ENCODE measurements at places on chromosomes 7 and 10.
A peak's percentile ranks its signal among the peaks of the same experiment; 100 is the strongest.

DNA sequence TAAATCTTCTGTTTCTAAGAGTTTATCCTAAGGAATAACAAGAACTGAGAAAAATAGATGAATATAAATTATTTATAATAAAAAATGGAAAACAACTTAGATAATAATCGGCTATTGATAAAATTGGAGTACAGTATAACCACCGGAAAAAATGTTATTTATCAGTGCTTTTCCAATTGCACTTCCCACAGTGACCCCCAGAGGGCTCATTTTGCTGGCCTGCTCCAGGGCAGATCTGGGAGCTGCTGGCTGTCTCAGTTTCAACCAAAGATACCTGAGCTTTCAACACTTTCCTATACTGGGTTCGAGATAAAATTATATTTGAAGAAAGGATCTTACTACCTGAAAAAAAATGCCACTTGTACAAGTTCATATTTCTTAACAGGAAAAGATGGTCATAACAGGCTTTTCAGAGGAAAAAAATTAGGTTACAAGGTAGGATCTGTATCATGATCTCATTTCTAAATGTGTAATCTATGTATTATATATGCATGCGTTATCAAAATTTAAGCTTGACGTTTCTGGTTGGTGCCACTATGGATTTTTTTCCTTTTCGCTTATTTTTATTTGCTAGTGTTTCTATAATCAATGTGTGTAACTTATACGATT lies 165.7 kb downstream of the NPSR1 start:
- DNase-seq = peak; percentile 59

GRCh38 chr10:21509341-21510240 lies 15.9 kb downstream of the SKIDA1 start:
- no peak for DNase-seq

DNA sequence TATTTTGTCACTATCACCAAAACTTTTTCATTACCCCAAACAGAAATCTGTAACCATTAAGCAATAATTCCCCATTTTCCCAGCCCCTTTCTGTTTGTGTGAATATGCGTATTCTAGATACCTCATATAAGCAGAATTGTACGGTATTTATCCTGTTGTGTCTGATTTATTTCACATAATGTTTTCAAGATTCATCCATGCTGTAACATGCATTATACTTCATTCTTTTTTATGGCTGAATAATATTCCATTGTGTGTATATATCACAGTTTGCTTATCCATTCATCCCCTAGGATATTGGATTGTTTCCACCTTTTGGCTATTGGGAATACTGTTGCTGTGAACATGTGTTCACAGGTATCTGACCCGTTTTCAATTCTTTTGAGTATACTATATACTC lies 26.5 kb downstream of the GALNT11 start:
- DNase-seq = no peak

DNA sequence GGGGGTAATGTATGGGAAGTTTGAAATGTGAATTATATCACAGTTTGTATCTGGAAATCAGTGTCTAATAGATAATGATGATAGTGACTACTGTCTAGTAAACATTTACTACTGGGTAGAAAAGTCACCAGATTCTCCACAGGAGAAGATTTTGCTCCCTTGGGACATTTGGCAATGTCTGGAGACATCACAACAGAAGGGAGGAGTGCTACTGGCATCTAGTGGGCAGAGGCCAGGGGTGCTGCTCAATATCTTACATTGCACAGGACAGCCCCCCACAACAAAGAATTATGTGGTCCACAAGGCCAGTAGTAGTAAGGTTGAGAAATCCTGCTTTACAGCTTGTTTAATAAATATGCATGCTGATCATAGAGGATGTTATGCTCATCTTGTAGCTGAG lies 92.3 kb upstream of the PRPS1L1 start:
- no peak for DNase-seq

DNA sequence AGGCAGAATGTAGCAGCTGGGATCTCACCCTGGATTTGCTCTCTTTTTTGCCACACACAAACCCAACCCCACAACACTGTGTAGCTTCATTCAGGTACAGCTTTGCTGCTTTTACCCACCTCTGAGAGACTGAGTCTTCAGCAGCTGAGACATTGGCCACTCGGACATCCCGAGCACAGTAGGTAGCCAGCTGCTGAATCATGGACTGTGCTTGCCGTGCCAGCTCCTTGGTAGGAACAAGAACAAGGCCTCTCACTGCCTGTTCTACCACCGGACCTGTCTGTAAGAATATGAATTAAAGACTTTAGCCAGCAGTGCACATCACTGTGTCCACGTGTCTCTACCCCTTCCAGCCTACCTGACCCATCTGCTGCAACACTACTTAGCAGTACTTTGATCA lies 937 bp downstream of the DDX56 start:
- DNase-seq = no peak

- peak; percentile 77 for DNase-seq
Measured at GRCh38 chr7:66050990-66051448, 24.6 kb upstream of the ASL start.

GRCh38 chr7:116687801-116688201 lies 15.8 kb downstream of the MET start:
- DNase-seq = no peak

GRCh38 chr7:95342029-95342428 lies 17.7 kb upstream of the PON1 start:
- no peak for DNase-seq

DNA sequence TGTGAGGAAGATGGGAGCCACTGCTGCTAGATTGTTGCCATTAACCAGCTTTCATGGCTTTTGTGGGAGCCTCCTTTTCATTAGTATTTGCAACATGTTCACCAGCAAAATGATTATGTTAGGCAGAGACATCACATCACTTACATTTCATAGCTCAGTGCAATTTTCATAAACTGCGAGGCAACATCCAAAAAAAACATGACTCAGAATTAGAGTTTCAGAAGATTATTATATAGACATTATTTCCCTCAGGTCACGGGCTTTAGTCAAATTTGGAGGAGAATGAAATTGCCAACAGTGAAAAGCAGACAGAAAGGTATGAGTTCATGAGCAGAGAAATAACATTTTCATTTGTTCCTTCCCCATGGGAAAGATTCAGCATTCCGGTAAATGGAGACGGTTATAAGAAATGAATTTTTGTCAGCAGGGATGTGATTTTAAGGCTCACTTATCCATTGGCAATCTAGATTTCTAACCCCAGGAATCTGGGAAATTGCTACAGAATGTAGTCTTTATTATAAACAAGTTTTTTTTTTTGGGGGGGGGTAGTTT lies 573.2 kb downstream of the AUTS2 start:
- DNase-seq = no peak

- DNase-seq = no peak
Measured at GRCh38 chr10:13360587-13360986, 12.5 kb upstream of the SEPHS1 start.

GRCh38 chr10:57664815-57665214 lies 602.9 kb downstream of the IPMK start:
- no peak for DNase-seq

DNA sequence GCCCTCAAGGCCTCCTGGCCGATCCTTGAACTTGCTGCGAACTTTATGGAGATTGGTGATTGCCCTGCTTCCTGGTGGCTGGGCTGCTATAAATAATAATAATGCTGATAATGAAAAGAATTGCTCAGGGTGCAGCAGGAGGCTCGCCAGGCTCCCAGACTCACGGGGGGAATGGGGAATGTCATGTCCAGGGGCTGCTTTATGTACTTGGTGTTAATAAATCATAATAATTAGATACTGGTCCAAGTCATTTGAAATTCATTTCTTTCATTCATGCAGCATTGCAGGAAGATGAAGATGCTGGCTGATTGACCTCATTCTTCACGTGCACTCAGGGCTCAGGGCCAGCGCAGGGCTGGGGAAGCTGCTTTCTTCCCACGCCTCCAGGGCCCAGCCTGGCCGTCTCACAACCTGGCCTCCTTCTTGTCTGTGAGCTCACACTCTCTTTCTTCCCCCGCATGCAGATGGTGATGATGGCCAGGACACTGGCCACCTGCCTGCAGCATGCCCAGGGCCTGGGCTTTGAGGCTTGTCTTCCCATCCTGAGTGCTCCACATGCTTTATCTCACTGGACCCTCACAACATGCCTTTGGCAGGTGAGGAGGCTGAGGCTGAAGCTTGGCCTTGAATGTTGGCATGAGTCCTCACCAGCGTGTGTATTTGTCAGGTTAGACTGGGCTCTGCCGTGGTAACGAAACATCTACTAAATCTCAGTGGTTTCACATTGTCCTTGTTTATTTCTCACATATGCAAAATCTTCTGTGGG lies 138.4 kb upstream of the TNS3 start:
- peak; percentile 60 for DNase-seq

GRCh38 chr7:98202367-98203195 lies 8.7 kb upstream of the BHLHA15 start:
- DNase-seq = no peak

- no peak for DNase-seq
Measured at GRCh38 chr10:129694691-129695243, 227.7 kb downstream of the MGMT start.

DNA sequence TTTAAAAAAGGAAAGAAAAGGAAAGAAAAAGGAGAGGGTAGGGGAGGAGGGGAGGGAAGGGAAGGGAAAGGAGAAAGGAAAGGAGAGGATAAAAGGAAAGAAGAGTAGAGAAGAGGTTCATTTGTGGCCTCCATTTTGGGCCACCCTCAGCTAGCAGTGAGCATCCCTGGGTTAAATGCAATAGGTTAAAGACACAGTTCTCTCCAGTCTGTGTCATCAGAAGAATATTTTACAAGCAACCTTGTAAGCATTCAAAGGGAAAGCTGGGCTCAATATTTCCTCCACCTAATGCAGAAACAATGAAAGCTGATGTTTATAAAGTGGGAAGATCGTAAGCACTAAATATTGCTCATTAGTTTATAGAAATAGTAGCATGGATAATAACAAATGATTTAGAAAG lies 219.1 kb upstream of the PITRM1 start:
- no peak for DNase-seq

- no peak for DNase-seq
Measured at GRCh38 chr7:55303220-55303619, 61.9 kb upstream of the LANCL2 start.

- no peak for DNase-seq
Measured at GRCh38 chr7:6284461-6285360, 12.3 kb upstream of the CYTH3 start.

GRCh38 chr7:45563941-45564461 lies 10.2 kb upstream of the ADCY1 start:
- DNase-seq = no peak

- peak; percentile 41 for DNase-seq
Measured at GRCh38 chr7:133061357-133061756, 20.5 kb downstream of the CHCHD3 start.

DNA sequence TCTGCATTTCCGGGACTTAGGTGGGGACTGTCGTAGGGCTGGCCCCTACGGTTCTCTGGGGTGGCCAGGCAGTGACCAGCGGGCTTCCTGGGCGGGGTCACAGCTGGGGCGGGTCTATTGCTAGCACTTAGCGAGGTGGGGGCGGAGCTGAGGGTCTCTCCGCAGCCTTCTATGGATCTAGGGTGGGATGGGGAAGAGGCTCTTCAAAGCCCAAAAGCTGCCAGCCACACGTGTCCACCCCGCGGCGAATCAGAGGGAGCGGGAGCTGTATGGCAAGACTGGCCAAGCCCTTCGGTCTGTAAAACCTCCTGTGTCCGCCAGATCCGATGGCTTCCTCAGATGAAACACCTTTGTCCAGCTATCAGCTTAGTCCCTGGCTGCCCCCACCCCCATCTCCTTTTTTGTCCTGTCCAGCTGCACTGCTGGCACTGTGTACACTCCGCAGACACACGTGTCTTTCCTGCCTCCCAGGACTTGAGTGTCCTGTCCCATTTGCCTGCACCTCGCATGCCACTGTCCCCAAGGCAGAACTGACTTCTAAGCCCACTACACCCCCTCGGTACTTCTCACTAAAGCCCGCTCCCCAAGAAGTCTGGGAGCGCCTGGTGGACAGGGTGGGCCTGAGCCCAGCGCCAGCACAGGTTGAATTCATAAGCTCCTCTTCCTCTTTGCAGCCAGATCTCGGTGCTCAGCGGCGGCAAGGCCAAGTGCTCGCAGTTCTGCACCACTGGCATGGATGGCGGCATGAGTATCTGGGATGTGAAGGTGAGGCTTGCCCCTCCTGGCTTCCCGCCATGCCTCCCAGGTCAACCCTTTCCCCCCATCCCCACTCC lies 14.8 kb downstream of the PDAP1 start:
- DNase-seq = no peak

DNA sequence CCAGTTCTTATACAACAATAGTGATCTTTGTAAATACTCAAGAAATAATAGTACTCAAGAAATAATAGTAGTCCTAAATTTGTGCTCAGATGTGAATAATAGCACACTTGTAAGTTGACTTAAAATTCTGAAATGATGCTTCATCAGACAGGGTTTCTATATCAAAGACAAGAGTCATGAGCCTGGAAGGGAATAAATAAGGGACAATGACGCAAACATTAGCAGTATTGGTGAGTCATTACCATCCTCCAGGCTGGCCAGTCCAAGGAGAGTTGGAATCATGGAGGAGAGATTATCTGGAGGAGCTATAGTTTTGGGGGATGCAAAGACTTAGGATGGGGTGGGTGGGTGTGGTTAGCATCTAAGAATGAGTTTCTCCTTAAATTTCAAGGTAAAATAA lies 6.1 kb upstream of the SH3PXD2A start:
- no peak for DNase-seq

DNA sequence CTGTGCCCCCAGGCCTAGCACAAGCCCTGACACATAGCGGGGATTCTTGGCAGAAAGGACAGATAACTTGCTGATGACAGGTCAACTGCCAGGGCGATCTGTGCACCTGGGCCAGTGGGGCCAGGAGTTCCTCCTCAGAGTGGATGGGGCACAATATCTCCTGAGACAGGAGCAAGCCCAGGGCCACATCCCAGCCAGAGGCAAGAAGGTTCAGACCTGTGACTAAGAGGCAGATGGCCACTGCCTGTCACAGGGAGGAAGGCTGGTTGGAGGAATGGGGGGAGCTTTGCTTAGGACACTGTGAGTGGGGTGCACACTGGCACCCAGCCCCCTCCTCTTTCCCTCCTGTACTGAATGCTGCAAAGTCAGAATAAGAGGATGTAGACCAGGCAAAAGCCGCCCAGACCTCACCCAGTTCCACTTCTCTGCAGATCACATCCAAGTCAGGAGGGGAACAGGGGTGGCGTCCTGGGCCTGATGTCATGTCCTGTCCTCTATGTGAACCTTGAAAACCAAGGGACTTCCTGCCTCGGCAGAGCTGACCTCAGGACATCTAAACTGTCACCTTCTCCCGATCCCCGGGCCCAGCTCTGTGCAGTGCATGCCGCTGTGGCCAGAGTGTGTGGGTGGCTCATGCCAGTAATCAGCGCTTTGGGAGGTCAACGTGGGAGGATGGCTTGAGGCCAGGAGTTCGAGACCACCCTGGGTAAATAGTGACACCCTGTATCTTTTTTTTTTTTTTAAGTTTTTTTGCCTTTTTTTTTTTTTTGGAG lies 1.3 kb downstream of the GUSB start:
- peak; percentile 36 for DNase-seq

GRCh38 chr7:119888251-119888650 lies 384.7 kb upstream of the KCND2 start:
- no peak for DNase-seq

- DNase-seq = no peak
Measured at GRCh38 chr10:32461203-32461602, 15.3 kb downstream of the CCDC7 start.

DNA sequence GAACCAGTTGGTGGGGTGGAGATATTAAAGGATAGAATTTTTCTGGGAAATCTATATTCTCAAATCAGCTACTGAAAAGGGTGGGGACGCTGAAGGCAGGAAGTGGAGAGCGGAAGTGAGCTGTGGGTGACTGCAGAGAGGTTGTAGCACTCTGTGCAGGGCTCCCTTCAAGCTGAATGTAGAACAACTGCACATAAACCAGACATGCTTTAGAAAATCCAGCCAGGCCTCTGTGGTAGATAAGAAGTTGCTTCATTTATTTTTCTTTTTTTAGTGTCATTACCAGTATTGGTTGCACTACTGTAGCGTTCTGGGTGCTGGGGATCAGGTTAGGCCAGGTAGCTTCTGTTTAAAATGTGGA lies 127.8 kb downstream of the CELF2 start:
- DNase-seq = peak; percentile 15
